ENCODE measurements at places on chromosomes 12 and 14.

DNA sequence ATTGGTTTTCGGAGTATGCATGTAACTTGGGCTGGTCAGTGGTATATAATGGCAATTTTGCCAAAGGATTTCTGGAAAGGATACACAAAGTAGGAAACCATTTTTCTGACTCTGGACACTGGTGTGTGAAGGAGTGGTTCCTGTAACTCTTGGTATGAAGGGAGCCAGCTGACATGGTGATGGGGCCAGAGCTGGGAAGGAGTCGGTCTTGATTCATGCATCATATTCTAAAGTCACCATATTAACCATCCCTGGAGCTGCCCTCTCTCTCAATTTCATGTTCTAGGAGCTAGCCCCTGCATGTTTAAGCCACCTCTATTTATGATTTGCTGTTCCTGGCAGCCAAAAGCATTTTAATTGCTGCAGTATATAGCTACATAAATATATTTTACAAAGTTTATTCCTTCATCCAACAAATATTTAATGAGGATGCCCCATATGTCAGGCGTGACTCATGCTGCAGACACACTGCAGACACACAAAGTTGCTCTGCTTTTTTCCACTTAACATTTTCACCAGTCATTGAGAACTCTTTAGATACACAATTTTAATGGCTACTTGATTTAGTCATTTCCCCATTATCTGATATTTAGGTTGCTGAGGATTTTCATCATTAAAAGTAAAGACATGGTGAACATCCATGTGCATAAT is 78.7 kb upstream of the PSMC1 start:
- DNase-seq = no peak

DNA sequence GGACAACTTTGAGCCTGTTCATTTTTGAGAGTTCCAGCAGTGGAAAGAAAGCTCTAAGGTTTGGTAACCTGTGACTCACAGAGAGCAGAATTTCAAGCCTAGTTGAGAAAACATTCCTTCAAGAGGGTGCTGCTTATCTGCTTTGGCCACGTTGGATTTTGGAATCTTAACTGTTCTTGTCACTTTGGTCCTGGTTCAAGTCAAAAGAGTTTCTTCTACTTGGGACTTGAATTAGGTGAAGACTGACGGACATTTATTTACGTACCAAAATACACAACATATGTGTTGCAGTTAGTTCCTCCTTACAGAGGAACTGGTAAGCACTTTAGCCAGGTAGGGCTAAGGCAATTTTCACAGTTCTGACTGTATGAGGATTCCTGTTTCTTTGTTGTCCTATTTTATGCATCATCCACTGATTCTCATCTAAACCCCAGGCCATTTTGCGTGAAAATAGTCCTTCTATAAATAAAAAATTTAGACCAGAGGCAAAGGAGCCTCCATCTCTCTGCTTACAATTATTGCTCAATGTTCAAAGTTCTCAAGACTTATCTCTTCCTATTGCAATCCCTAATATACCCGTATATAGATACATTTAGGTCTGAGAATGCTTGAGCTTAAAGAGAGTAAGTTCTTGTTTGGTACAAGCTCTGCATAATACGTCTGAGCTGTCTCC is 580.9 kb downstream of the DIO2 start:
- no peak for DNase-seq

GRCh38 chr14:73492670-73493069 is 1.9 kb downstream of the RIOX1 start:
- no peak for DNase-seq

- no peak for DNase-seq
Measured at GRCh38 chr14:92677087-92677668, 71.2 kb downstream of the LGMN start.

- no peak for DNase-seq
Measured at GRCh38 chr14:102622262-102622885, 29.9 kb downstream of the RCOR1 start.

- no peak for DNase-seq
Measured at GRCh38 chr12:85279449-85280164, 413 bp upstream of the ALX1 start.

GRCh38 chr12:80195074-80195726 is 95.9 kb downstream of the OTOGL start:
- no peak for DNase-seq

GRCh38 chr12:84069198-84069597 is 843.4 kb downstream of the SLC6A15 start:
- DNase-seq = no peak

DNA sequence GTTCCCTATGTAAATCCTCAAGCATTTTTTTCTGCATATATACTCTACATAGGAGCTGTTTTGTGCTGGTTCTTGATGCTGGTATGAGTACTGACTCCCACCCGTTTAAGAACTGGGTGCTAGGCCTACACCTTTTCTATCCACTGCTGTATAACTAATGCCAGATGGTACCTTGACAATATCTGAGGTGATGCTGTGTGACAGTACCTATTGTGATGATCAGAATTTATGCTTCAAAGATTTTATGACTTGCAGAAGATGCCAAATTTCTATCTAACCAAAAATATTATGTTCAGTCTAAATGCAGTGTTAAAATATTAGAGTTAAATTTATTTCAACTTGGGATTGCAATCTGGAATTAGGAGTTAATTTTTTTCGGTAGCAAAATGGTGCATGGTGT is 272.3 kb upstream of the NOVA1 start:
- DNase-seq = no peak

GRCh38 chr14:32669391-32669790 is 269.3 kb upstream of the NPAS3 start:
- no peak for DNase-seq

DNA sequence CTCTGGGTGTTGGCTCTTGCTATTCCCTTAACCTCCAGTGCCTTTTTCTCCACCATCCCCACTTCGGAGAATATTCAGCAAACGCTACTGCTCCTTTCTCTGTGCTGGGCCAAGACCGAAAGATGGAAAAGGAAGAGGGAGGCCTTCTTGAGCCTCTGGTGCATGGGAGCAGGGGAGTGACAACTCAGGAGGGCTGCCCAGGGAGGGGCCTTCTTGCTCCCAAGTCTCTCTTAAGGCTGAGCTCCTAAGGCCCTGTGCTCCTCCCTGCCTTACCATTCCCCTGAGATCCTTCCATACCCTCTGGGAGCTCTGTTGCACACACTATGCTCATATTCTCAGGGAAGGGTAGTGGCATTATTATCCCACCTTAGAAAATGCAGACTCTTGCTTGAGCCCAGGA is 34.9 kb downstream of the SH2B3 start:
- no peak for DNase-seq

- no peak for DNase-seq
Measured at GRCh38 chr12:46818642-46819041, 7.2 kb downstream of the SLC38A4 start.

DNA sequence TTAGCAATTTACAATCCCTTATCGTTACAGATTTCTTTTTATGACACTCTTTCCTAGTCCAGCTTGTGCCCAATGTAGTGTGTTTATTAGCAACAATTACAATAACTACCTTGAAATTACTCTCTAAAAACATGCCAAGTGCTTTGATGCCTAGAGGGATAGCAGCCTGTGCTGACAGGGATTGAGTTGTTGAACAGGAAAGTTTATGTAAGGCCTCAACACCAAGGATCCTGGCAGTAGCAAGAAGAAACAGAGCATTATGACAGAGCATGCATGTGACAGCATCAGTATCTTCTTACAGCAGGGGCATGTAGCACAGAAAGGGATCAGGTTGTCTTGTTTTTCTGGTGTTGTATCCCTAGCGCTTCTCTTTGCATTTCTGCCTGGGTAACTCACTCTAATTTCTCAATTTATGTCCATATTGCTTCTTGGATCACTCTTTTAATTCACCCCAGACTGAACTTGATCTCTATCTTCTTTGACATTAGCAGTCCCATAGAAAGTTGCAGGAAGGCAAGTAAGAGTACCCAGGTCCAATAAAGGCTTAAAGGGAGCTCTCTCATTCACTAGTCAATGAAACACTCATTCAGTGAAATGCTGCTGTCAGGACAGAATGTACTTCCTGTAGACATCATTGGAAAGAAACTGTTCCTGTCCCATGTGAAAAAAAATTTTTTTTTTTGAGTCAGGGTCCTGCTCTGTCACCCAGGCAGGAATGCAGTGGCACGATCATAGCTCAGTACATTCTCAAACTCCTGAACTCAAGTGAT is 220.0 kb upstream of the GRIP1 start:
- no peak for DNase-seq

DNA sequence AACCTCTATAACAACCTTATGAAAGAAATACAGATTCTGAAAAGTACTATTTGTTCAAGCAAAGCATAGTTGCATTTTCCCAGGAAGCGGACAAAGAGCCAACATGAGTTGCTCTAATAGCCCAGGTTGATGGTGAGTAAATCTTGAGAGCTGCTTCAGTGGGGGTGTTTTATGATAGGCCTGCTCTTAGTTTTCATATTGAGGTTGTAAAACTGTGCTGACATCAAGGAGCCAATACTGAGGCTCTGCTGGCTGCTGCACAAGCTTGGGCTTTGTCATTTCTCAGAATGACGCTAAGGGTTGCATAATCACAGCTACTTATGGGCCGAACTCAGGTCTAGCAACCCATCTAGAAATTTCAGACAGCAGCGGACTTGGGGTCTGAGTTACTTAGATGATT is 11.5 kb downstream of the TBC1D30 start:
- no peak for DNase-seq

GRCh38 chr12:70044167-70044566 is 199.1 kb upstream of the CNOT2 start:
- no peak for DNase-seq

- DNase-seq = no peak
Measured at GRCh38 chr12:72291175-72291574, 19.0 kb downstream of the TRHDE start.

DNA sequence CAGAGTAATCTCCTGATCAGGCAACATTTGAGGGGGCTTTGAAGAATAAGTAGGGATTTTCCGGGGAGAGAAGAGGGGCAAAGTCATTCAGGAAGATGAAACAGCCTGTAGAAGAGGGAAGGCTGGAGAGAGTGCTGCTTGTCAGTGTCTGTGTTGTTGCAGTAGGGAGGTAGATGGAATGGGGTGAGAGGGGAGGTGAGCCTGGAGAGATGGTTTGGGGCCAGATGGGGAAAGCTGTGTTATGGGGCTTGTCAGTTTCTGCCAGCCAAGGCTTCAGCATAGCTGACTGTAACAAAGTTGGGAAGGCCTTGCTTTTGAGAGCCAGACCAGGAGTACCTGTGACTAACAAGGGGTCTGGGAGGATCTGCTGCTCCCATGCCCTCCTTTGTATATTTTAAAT is 18.0 kb downstream of the BICD1 start:
- DNase-seq = no peak

- DNase-seq = no peak
Measured at GRCh38 chr12:42104784-42105183, 39.9 kb downstream of the GXYLT1 start.

DNA sequence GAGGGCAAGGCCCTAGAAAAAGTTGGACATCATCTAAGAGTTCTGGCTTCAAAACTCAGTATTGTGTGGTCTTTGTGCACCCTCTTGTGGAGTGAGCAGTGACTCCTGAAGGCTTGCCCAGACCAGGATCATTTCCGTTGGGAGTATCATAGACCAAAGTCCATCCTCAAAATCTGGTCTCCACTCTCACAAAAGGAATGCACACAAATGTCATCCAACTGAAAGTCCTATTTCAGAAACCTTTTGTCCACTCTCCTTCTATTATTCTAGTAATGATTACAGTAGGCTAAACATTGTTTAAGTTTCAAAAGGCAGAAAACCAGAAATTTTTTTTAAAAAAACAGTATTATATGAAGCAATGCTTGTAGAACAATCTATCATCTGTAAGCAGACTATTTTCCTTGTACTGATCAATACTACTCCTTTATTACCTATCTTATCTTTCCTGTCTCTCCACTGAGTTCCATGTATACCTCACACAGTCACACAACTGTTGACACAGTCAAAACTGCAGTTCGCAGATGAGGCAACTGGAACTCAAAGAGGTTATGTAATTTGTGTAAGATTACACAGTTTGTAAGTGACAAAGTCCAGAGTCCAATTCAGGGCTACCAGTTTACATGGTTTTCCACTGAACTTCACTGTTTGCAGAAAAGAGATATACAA is 41.4 kb downstream of the COX16 start:
- no peak for DNase-seq

GRCh38 chr12:104748790-104749189 is 209.3 kb downstream of the SLC41A2 start:
- DNase-seq = no peak

- no peak for DNase-seq
Measured at GRCh38 chr12:125243811-125244210, 178.6 kb downstream of the AACS start.

GRCh38 chr12:92216092-92216491 is 70.4 kb upstream of the BTG1 start:
- DNase-seq = no peak

- no peak for DNase-seq
Measured at GRCh38 chr12:102848832-102849231, 68.2 kb downstream of the PAH start.

DNA sequence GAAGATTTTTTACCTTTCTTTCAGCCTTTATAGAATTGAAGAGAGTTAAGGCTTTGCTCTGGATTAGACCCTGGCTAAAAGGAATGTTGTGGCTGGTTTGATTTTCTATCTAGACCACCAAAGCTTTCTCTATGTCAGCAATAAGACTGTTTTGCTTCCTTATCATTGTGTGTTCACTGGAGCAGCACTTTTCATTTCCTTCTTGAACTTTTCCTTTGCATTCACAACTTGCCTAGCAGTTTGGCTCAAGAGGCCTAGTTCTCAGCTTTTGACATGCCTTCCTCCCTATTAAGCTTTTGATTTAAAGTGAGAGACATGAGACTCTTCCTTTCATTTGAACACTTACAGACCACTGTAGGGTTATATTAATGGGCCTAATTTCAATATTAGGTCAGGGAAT is 64.1 kb upstream of the USP15 start:
- DNase-seq = no peak

DNA sequence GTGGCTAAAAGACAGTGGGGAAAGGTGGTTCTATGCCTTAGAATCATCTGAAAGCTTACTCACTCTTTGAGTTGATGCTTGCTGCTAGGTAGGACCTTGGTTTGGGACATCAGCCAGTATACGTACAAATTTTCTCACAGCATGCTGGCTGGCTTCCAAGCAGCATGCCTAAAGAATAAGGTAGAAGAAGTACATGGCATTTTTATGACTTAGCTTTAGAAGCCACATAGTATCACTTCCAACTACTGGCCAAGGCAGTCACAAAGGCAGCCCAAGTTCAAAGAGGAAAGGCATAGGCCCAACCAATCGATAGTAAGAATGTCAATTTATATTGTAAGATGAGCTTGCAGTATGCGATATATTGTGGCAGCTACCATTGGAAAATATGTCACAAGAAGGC is 284.2 kb upstream of the CAND1 start:
- no peak for DNase-seq

DNA sequence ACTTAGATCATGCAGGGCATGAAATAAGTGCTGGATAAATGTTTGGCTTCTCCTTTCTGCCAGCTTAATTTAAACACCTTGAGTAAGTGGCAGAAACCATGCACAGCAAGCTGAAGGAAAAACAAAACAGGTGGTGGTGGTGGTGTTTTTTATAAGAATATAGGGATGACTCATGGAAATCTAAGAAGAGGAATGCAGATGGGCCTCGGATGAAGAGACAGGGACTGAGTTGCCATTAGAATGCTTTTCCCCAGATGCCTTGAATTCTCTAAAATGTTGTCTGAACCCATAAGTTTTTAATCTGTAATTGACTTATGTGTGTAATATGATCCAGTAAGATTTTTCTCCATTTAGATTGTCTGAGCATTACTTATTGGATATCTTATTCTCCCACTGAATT is 93.1 kb upstream of the ZDHHC17 start:
- no peak for DNase-seq

Data from central memory CD4-positive, alpha-beta T cell (primary cell).